BJ (cell line): ENCODE measurements at places on chromosomes 16 and 17. TPM values are rescaled to one million over a fixed set of nuclear protein-coding genes. Genes with fewer than 3 reads are reported as not detected.

The MYO18A gene
- 8.2 and 12.0 TPM in 2 replicates for polyA plus RNA-seq

The KCNJ2 gene
- polyA plus RNA-seq: 1.2 and 2.1 TPM in 2 replicates

The ZSCAN10 gene
- polyA plus RNA-seq: not detected in 2 replicates

The G6PC1 gene
- not detected in 2 replicates for polyA plus RNA-seq

The FBXO39 gene
- polyA plus RNA-seq: 0.04 and 0.07 TPM in 2 replicates
